MM.1S (cell line): ENCODE measurements at places on chromosomes 16 and 17.
A peak's percentile ranks its signal among the peaks of the same experiment; 100 is the strongest.

DNA sequence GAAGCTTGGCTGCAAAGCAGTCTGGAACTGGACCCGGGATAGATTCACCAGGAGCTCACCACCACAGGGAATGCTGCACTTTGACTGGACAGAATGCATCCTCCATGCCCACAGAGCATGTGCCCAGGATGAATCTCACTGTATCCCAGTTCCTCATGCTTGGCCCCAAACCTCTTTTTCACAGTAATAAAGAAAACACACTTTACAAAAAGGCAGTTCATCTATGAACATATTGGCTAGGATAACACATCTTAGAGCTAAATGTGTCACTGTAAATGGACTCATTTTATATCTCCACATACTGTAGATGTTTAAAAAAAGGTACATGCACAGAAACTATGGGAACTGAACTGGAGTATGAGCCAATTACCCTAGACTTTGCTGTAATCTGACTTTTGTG, 266.9 kb downstream of the TOX3 start:
- DNase-seq = no peak

- DNase-seq = peak; percentile 81
These were observed 1.8 kb downstream of the TMIGD1 start for GRCh38 chr17:30332057-30332542.

- DNase-seq = no peak
These were observed 310.6 kb downstream of the MAP2K6 start for GRCh38 chr17:69725146-69725545.

DNA sequence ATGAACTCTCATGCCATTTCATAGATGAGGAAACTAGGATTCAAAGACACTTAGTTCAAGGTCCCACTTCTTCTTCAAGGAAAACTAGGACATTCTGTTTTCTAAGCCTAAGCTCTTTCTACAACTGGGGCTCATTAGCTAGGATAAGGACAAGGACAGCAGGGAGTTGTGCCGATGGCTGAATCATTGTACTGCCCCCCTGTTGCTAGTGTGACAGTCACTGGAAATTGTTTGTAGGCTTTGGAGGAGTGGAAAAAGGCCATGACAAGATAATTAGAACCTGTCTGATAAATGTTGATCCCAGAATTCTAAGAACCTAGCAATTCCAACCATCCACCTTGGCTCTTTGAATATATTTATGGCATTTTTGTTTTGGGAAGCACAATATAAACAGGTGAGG, 445.7 kb downstream of the CDH8 start:
- DNase-seq = no peak

DNA sequence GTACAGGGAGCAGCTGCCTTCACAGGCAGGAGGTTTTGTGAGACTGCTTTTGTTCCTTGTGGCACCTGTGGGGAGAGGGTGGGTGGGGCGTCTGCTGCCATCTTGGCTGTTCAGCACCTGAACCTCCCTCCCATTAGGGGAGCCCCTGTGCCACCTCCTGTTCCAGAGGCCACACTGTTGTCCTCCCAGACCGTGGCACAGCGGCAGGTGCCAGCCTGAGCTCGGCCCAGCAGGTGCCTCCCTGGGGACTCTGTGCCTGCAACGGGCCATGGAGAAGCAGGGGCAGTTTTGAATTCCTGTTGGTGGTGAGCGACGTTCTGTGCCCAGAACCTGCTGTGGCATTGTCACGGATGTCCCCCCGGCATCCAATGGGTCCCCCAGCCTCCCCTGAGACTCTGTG, 9.9 kb downstream of the LGALS3BP start:
- DNase-seq = no peak

GRCh38 chr17:52606098-52606497, 447.6 kb upstream of the CA10 start:
- no peak for DNase-seq

GRCh38 chr16:81189100-81189664, 49.3 kb upstream of the BCO1 start:
- DNase-seq = no peak

- DNase-seq = no peak
These were observed 51.4 kb downstream of the USP10 start for GRCh38 chr16:84751241-84751640.

- DNase-seq = no peak
These were observed 682.4 kb downstream of the KCNJ18 start for GRCh38 chr17:22374741-22375140.

GRCh38 chr16:798666-799065, 1.9 kb downstream of the GNG13 start:
- DNase-seq = no peak

- no peak for DNase-seq
These were observed 12.1 kb downstream of the ZZEF1 start for GRCh38 chr17:4130715-4131114.

GRCh38 chr17:46082257-46082656, 83.2 kb downstream of the STH start:
- no peak for DNase-seq

GRCh38 chr17:73950593-73950914, 252.9 kb upstream of the RPL38 start:
- no peak for DNase-seq

- no peak for DNase-seq
These were observed 40.9 kb upstream of the MEOX1 start for GRCh38 chr17:43702637-43703036.

GRCh38 chr17:39593371-39593770, 14.3 kb downstream of the NEUROD2 start:
- DNase-seq = no peak

GRCh38 chr17:49518346-49519078, 23.4 kb downstream of the NGFR start:
- no peak for DNase-seq

DNA sequence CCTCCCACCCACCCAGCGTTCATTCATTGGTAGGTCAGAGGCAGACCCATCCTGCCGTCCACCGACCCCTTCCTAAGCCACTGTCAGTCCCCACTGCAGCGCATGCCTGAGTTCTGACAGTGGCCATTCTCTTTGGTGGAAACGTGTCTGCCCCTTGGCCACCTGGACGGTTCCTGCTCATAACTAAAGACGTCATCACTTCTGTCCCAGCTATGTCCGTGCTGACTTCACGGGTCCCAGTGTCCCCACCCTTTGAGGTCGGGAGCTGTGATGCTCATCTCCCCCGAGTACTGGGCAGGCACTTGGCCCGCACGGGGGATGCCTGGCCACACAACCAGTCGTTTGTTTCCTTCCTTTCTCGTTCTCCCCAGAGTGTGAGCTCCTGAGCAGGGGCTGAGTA, 267.1 kb downstream of the C16orf95 start:
- no peak for DNase-seq

DNA sequence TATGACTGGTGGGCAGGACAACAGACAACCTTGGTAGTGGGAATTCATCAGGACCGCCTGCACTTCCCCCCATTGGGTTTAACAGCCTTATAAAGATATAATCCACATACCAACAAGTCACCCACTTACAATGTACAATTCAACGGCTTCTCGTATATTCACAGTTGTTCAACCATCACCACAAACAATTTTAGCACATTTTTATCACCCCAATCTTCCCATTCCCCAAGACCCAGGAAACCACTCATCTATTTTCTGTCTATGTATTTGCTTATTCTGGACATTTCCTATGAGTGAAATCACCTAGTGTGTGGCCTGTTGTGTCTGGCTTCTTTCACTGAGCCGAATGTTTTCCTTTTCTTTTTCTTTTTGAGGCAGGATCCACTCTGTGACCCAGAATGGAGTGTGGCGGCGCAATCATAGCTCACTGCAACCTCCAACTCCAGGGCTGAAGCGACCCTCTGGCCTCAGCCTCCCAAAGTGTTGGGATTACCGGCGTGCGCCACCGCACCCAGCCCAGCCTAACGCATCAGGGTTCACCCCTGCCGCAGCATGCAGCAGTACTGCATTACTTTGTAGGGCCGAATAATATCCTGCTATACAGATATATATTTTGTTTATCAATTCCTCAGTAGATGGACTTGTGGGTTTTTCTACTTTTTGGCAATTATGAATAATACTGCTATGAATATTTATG, 10.9 kb downstream of the ANKS3 start:
- DNase-seq = no peak

DNA sequence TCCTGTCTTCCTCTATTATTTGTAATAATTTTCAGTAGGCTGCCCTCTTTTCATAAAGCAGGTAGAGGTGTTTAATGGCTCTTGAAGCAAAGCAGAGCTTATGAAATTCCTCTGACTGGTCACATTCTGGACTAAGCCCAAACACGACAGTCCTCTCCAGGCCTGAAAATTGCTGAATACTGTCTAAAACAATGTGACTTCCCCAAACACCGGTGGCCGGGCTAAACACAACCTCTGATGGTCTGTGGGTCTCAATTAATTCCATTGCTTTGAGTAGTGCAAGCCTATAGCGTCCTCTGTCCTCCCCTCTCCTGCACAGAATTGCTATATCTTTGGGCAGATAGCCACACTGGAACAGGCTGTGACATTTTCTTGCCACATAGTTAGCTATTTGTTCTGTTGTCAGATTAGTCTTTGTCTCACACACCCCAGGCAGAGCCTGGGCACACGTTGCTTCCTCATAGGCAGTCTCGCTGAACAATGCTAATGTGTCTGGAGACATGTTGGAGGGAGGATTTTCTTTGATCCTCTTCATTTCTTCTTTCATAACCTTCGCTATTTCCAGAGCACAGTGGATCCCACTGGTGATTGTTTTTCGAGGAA, 10.8 kb upstream of the SLFN12L start:
- DNase-seq = no peak

DNA sequence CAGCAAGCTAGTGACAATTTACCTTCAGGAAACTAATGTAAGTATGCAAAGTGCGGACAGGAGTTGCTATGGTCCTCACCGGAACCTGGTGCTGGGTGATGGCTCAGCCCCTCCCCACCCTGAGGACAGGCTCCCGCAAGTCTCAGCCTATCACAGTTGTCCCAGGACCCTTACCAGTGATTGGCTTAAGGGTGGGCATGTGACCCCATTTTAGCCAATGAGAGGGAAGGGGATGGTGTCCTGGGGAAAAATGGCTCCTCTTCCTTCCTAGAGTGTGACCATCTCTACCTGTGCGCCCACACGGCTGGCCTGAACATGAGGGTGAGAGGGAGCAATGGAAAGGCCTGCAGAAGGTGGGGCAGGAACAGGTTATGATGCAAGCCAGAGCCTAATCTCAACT, 80.4 kb downstream of the C16orf78 start:
- no peak for DNase-seq

DNA sequence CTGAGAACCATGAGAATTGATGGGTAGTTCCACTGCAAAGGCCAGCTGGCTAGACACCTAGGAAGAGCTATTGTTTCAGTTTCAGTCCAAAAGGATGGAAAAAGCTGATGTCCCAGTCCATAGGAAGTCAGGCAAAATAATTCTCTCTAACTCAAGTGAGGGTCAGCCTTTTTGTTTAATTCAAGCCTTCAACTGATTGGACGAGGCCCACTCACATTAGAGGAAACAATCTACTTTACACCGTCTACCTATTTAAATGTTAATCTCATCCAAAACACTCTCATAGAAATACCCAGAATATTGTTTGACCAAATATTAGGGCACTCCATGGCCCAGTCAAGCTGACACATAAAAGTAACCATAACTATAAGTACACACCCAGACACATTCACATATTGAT, 14.4 kb upstream of the CCL13 start:
- no peak for DNase-seq

GRCh38 chr17:43574348-43574747, 28.2 kb upstream of the ETV4 start:
- no peak for DNase-seq

DNA sequence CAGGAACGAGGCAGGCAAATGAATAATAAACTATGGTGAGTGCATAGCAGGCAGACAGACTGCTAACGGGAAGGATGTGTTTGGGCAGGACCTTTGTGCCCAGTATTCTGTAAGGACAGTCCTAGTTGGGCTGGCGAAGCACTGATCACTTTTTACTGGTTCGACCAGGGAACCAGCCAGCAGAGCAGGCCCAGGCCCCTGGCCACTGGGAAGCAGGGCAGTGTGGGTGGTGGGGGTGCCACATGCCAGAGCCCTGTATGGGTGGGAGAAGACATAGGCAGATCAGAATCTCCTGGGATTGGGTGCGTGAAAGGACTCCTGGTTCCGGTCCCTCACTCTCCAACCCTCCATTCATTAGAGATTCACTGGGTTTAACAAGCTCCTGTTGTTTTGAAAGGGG, 4.0 kb upstream of the VAMP2 start:
- DNase-seq = no peak

DNA sequence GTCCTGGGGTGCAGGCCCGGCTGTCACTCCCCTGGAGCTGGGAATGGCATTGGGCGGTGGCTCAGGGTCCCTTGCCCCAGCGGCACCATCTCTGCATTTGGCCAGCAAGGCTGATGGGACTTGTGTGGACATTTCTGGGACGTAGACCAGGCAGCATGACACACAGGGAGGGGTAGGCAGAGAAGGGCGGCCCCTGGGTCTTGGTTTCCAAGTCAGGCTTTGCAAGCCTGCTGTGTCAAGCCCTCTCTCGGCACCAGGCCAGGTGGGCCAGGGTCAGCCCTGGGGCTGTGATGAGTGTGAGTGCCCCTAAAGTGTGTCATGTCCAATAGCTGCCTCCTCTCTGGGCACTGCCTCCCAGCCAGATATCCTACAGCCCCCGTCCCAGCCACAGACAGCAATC, 335.2 kb downstream of the SEC14L1 start:
- peak; percentile 4 for DNase-seq

DNA sequence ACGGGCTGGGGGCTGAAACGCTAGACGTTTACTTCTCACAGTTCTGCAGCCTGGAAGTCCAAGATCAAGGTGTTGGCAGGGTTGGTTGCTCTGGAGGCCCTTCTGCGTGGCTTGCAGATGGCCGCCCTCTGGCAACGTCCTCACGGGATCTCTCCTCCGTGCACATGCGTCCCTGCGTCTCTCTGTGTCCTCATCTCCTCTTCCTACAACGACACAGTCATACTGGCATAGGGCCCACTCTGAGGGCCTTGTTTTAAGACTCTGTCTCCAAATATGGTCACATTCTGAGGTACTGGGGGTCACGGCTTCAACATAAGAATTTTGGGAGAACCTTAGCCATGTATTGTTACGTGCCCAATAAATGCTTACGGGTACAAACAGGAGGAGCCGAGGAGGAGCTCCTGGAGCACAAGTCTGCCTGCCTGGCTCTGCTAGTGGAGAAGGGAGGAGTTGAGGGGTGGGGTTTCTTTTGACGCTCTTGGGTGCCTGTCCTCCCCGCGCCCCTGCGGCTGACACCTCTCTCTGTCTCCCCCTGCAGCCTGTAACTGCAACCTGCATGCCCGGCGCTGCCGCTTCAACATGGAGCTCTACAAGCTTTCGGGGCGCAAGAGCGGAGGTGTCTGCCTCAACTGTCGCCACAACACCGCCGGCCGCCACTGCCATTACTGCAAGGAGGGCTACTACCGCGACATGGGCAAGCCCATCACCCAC, 141.1 kb downstream of the NTN1 start:
- no peak for DNase-seq

GRCh38 chr16:81737885-81738536, 41.1 kb upstream of the PLCG2 start:
- peak; percentile 64 for DNase-seq

DNA sequence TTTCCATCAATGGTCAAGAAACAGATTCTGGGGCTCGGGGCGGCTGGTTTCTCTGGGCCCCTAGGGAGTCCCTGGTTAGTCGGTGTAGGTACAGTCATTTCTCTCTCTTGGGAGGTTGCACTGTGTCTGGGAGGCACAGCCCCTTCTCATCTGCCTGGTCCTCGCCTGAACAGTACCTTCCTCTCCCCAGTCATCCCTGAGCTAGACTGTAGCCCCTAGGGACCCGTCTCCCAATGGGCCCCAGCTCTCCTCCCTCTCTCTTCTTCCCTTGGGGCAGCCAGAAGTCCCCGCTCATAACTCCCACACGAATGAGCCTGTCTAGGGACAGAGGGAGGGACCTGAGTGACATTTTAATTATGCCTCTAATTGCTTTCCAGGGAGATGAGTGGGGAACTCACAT, 20.2 kb upstream of the CPSF4L start:
- no peak for DNase-seq

- no peak for DNase-seq
These were observed 11.8 kb downstream of the MPO start for GRCh38 chr17:58268774-58269556.
